ENCODE measurements at places on chromosomes 16 and 17.

DNA sequence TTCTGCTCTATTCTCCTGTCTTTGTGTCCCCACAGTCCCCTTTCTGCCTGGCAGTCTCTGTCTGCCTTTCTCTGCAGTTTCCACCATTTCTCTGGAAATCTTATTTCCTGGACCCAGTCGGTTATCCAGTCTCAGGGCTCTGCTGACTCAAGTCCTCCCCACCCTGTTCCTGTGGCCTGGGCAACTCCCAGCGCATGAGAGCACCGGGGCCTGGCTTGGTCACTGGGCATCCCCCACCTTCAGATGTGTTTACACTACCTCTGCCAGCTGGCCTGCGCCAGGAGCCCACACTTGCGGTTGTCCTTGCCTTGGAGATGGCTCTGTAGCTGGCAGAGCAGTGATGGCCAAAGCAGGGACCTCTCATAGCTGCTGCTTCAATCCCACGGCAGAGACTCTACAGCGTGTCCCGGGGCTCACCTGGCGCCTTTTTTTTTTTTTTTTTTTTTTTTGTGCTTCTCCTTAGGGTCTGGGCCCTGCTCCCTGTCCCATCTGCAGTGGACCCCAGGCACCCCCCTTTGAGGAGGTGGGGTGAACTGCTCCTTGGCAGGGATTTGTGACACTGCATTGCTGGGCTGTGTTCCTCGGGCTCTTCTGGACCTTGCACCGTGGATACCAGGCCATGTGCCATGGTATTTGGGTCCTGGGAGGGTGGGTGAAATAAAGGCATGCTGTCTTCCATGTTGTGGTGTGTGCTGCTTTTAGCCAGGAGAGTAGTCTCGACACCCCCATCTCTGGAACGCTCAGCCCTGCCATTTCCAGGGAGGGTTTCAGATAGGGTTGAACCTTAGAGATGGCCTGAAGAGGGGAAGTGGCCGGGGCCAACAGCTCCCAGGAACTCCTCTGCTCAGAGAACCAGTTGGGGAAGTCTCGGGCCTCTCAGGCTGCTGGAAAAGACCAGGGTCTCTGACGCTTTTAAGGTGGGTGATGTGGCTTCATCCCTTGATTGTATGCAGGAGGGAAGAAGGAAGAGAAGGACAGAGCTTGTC, 17.5 kb downstream of the GUCY2D start:
- no peak for DNase-seq

GRCh38 chr16:87874639-87875427, 5.5 kb upstream of the SLC7A5 start:
- no peak for DNase-seq

- no peak for DNase-seq
Measured at GRCh38 chr16:88069397-88070168, 118.3 kb downstream of the BANP start.

DNA sequence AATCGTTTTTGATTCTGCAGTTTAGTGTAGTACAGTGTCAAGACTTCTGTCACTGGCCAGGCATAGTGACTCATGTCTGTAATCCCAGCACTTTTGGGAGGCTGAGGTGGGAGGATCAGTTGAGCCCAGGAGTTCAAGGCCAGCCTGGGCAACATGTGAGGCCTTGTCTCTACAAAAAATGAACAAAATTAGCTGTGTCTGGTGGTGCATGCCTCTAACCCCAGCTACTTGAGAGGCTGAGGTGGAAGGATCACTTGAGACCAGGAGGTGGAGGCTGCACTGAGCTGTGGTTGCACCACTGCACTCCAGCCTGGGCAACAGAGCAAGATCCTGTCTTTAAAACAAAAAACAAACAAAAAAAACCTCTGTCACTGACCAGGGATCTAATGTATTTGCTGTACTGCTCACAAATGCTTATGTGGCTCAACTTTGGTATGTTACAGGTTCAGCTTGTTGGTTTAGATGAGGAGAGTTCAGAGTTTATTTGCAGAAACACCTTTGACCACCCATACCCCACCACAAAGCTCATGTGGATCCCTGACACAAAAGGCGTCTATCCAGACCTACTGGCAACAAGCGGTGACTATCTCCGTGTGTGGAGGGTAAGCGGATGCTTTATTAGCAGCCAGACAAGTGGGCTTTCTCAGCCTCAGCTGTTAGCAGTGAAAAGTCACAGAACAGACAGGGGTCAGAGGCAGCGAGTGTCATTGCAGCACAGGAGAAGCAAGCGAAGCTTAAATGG, 22.5 kb upstream of the TACO1 start:
- DNase-seq, result no peak

- DNase-seq, result peak; percentile 20
Measured at GRCh38 chr16:20740007-20740883, 1.4 kb downstream of the THUMPD1 start.

- no peak for DNase-seq
Measured at GRCh38 chr17:47708864-47709541, 15.0 kb downstream of the TBKBP1 start.

GRCh38 chr17:73748508-73748907, 104.3 kb upstream of the SDK2 start:
- DNase-seq, result peak; percentile 98

DNA sequence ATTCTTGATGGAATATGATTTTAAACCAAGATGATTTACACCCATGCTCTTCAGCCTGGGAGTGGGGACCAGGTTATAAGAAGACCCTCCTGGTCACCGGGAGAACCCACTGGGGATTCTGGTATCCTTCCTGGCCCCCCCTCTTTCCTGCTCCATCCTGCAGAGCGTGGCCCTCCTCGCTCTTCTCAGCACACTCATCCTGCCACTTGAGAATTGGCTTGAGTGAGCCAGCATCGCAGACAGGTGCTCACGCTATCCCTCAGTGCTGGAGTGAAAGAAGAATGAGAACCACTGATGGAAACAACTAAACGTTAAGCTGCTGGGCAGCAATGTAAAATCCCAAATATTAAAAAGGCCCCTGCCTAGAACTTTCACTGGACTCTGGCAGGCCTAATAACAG, 98.0 kb downstream of the CYTH1 start:
- peak; percentile 29 for DNase-seq

DNA sequence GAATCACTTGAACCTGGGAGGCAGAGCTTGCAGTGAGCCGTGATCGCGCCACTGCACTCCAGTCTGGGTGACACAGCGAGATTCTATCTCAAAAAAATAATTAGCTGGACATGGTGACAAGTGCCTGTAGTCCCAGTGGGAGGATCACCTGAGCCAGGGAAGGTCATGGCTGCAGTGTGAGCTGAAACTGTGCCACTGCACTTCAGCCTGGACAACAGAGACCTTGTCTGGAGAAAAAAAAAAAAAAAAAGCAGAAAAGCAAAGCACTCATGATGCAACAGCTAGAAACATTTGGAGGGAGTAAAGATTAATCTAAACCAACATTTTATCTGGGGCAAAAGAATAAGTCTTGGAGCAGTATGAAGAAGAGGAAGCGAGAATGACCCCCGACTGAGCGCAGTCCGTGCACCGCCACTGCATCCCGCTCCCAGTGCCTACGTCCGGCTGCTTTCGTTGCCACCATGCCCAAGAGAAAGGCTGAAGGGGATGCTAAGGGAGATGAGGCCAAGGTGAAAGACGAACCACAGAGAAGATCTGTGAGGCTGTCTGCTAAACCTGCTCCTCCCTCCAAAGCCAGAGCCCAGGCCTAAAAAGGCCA, 8.2 kb downstream of the PRPSAP1 start:
- DNase-seq, result no peak

DNA sequence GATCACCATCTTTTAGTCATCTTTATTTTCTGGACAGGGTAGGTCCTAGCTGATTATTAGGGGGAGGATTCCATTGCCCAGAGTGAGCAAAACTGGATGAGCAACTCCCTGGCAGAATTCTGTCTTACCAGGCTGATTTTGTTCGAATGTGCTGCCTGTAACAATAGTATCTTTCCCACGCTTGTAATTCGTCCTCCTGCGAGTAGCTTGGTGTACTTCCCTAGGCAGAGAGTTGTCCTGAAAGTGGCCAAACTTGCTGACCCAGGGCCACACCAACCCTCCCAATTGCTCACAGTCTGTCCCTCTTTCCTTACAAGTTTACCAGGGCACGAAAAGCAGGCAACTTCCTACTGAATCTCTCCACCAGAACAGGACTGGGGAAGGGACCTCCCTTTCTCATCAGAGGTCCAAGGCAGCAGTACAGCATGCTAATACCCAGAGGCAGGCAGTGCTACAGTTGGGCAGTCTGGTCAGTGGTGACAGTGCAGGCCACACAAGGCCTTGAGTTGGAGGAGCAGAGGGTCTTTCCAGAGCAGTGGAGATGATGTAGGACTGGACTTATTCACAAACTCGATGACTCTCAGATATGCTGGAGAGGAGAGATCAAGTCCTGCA, 67.8 kb upstream of the NLK start:
- DNase-seq, result no peak

DNA sequence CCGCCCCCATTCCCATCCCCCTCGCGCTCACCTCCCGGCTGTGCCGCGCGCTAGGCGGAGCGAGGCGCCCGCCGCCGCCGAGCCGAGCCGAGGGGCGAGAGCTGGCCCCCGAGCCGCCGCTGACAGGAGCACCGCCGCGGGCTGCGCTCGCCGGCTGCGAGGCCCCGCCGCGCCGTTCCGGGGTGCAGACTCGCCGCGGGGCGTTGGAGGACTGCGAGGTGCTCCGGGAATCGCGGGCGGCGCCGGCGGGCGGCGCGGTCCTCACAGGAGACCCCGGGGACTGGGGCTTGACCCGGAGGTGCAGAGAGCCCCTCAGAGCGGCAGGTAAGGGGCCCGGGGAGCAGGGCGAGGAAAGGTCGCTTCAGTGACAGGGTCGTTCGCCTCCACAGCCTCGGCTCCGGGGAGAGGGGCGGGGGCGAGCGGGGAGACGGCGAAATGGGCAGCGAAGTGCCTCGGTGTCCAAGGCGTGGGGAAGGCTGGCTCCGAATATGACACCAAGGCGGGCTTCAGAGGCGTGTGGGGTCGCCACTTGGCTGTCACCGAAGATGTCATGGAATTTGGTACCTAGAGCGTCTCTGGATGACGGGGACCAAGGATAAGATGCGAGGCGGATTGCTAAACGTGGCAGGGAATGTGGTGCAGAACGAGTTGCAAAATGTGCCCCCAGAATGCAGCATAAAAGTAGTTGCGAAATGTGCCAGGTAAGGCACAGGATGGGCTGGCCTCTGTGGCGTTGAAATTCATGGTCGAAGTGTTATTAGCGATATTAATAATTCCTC, 580 bp downstream of the TANC2 start:
- peak; percentile 43 for DNase-seq

DNA sequence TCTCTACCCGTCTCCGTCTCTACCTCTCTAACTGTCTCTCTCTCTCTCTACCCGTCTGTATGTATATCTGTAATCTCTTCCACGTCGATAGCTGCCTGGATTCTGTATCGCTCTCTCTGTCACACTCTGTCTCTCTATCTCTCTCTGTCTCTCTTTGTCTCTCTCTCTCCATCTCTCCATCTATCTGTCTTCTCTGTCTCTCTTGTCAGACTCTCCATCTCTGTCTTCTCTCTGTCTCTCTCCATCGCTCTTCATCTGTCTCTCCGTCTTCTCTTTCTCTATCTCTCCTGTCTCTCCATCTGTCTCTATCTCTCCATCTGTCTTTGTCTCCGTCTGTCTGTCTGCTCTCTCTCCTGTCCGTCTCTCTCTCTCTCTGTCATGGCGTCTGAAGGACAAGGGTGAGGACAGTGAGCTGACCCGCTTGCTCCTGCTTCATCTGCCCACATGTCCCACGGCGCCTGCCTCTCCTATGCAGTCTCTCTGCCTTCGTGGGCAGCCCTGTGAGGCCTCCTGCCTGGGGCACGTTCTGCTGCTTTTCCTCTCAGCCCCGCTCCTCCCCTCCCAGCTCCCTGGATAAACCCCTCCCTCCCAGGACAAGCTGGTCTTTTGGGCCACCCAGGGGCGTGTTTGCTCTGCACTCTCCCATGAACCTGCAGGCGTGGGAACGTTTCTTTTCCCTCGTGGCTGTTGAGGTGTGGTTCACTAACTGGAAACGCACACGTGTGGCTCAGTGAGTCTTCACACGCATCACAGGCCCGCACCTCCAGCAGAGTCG, 18.9 kb downstream of the ACSF3 start:
- no peak for DNase-seq

- no peak for DNase-seq
Measured at GRCh38 chr17:81870981-81871386, at the start of gene ARHGDIA. Gene ARHGDIA, minus strand, starts transcription at chr17:81871337. Its CDS starts 1,407 bp downstream, at chr17:81869930.

Measured in NCI-H510A treated with DMSO at 0.1 percent for 48 hours (cell line).